NCI-H226 (cell line): ENCODE measurements at places on chromosomes 2 and 18.

DNA sequence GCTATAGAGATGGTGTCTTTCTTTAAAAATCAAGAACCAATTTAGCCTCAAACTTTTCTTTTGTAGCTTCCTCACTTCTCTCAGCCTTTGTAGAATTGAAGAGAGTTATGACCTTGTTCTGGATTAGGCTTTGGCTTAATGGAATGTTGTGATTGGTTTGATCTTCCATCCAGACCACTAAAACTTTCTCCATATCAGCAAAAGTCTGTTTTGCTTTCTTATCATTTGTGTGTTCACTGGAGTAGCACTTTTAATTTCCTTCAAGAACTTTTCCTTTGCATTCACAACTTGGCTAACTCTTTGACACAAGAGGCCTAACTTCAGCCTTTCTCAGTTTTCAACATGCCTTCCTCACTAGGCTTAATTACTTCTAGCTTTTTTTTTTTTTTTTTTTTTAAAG, 193.1 kb downstream of the ACOXL start:
- no peak for DNase-seq

DNA sequence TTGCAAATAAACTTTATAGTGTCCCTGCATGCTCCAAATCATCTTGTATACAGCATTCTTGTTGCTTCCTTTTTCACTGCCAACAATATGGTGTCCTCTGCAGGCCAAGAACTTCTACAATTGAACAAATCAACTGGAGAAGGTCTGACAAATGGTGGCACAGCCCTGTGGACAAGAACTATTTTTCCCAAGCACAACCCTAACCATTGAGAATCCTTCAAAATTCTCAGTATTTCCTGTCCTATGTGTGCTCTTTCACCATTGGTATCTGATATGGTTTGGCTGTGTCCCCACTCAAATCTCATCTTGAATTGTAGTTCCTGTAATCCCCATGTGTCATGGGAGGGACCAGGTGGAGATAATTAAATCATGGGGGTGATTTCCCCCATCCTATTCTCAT, 865.1 kb upstream of the ACVR2A start:
- no peak for DNase-seq

- DNase-seq = peak; percentile 98
Measured at GRCh38 chr2:27720004-27720551, 51.4 kb upstream of the MRPL33 start.

- DNase-seq = no peak
Measured at GRCh38 chr18:22448238-22448637, 30.5 kb upstream of the CTAGE1 start.

DNA sequence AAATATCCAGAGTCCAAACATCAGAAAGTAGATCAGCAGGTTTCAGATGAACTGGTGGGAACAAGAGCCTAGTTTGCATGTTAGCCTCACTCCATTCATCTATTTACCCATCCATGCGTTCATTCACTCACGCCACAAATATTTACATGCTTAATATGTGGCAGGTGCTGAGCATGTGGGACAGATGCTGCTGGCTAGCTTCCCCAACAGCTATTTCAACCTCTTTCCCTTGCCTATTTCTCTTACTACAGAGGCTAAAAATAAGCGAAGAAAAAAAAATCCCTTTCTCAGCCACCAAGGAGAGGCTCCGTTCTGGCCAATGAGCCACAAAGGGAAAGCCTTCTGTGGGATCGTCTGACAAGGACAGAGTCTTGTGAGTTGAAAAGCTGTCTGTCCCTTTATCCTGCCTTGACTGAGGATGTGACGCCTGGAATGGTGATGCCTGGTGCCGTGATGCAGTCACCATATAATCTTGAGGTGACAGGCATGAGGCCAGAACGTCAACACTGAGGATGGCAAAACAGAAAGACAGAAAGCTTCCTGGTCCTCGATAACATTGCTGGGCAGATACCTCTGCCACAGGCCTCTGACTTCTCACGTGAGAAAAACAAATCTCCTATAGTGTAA, 78.2 kb downstream of the KCTD1 start:
- DNase-seq = no peak

- no peak for DNase-seq
Measured at GRCh38 chr2:70553334-70553583, 367 bp downstream of the TGFA start.

DNA sequence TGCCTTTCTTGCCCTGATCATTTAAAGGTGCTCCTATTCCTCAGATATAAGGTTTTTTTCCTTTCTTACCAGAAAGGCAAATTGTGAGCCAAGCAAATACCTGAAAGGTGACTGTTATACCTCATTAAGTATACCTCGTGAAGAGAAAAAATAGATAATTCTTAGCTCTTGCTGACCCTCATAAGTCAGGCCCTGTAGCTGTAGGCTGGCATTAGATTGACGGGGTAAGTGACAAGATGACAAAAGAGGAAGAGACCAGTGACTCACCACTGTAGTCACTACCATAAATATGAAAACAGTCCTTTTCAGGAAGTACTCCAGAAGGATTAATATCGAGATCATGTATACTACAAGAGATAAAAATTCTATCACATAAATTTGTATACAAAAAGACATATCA, 104.6 kb downstream of the PTPN4 start:
- DNase-seq = no peak

DNA sequence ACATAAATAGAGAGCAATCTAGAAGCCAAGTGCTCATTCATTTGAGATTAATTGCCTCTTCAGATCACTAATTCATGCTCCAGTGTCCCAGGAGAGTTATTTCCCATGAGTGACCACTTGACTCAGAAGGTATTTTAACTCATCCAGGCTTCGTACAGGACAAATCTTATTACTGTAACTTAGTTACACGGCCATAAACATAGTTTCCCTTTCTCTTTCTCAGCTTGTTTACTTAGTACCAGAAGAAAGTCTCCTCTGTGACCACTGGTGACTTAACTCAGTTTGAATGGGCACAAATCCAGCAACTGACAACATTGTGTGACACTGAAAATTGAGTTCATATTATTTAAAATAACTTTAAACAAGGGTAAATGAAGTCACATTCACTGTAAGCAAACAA, 25.3 kb downstream of the MMADHC start:
- no peak for DNase-seq

DNA sequence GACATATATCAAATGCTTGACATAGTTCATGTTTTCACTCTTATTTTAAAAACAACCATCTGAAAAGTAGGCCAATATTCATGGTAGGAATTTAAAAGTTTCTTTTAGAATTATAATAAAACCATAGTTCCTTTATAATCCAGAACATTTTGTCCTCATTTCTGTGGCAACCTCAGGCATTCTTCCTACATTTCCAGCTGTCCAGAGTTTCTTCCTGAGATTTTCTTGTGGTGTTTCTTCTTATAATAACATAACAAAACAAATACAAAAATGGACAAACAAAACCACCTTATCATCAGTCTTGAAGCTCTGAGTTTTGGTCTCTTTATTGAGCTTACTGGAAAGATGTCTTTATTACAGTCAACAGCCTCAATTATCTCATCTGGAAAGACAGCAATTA, 2028.6 kb upstream of the CELF4 start:
- no peak for DNase-seq

DNA sequence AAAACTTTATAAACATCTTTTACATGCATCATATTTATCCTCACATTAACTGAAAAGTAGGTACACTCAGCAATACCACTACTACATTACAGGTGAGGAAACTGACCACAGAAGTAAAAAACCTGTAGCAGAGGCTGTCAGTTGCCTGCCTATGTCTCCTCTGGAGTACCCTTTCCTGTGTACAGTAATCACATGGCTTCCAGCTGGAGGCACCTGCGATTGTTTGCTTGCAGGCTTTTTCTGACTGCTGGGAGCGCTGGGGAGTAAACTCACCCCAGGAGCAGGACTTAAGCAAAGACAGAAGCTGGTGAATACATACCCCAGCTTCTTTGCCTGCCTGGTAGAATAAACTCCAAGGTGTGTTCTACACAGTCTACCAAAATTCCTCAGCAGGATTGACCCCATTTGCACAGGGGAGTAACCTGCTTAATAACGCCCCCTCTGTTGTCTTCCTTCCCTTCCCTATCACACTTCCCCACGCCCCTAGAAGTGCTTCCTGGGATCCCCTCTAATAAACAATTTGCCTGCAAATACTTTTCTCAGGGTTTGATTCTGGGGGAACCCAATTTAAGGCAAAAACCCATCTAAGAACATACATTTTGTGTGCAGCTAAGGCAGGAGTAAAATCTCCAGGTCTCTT, 138.9 kb downstream of the PTH2R start:
- no peak for DNase-seq

DNA sequence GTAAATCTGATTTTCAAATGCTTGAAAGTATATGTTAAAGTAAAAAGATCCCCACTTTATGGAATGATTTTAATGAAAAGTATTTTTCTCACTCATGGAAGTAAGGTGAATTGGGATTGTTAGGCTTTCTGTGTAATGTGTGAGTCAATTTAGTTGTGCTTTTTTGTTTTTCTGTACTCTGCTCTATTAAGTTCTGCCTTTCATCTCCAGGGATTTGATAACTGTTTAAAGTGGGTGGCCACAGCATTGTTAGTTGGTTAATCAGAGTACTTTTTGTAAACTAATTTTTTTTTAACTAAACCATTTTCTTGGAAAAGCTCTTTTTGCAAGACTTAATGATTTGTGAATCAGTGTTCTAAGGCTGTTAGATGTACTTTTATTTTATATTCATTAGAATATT, 76.8 kb downstream of the ABI2 start:
- DNase-seq = no peak

DNA sequence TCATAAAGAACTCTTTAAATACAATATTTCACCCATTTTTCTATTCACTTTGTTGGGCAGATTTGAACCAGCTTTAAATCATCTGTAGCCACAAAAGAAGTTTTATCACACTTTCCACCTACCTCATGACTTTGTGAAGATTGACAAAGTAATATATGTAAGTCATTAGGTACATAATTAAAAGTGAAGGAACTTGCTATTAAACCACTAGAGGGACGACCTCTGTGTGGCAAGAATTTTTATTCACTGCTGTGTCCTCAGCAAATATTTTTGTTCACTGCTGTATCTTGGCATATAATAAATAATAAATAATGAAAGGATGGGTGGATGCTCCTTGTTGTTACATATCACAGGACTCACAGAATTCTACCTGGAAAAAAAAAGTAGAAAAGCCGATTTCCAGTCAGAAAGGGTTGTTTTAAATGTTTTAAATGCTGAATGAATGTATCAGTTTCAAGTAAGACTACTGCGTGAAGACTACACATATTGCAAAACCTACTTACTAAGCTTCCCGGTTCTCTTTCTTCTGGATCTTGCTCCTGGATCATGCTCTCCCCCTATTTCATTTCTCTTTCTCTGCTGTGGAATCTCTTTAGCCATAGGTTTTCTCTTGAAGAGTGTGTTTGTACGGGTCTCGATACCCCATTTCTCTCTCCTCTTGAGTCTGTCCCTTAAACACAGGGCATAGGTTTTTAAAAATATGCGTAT, 44.8 kb downstream of the KCMF1 start:
- no peak for DNase-seq

DNA sequence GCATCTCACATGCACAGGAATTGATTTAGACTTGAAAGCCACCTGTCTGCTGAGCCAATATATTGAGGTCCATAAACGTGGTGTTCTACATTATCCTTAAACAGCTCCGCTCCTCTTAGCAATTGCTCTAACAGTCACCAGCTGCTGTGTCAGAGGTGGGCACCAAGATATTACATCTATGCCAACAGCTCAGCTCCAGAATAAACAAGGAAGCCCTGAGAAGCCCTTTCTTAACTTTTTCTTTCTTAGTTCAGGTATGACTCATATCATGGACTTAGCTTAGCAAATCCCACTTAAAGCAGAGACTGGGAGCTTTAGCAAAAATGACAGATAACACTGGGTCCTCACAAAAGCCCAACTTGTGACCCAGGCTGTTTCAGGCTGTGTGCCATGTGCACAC, 436.6 kb downstream of the IRS1 start:
- peak; percentile 37 for DNase-seq

DNA sequence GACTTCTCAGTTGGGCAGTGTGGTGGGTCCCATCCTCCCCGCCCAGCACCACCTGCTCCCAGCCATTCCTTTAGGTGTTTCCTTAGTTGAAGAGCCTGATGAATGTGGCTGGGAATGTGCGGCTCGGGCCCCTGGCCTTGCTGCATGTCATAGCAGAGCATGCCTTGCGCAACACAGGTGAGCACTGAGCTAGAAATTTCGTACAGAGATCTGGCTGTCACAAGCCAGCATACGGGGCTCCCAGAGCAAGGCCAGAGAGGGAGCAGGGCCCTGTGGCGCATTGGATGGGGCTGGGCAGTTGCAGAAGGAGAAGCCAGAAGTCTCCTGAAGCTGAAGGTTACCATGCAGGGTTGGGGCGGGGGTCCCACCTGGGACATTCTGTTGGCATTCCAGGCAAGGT, 129.7 kb downstream of the WDSUB1 start:
- no peak for DNase-seq

DNA sequence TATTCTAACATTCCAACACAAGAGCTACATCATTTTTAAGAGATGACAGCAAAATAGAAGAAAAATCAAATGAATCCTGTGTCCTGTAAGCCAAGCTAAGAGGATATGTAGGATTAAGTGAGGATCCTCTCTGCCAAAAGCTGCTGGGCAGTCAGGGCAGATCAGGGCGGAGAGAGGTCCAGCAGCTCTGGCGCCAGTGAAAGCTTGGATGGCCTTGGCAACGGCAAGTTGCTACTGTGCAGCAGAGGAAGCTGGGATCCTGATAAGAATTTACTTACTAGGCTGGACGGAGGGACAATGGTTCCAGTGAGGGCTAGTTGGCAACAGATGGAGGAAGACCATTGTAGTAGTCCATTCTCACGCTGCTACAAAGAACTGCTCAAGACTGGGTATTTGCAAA, 391.5 kb downstream of the XIRP2 start:
- DNase-seq = no peak

DNA sequence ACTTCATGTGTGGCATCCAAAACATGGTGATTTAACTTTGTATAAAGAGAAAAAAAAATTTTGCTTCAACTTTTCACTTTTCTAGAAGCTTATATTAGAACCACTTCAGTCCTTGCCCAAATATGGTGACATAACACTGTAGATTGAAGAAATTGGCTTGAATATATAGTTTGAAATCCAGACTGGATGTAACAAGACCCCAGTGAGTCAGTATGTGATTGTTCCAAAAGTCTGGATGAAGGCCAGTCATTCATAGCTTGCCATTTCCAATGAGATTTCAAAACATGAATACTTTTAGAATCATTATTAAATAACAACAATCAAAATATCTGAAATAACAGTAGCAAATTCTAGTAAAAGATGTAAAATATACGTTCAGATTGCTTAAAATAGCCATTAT, 104.8 kb upstream of the FN1 start:
- no peak for DNase-seq
